Activated naive CD4-positive, alpha-beta T cell treated with anti-CD3 and anti-CD28 coated beads, Interleukin-2, amount 10 ng/mL, durations not matched to agents 7 days and 5 days (primary cell): ENCODE measurements at places on chromosomes 11 and 22.

DNA sequence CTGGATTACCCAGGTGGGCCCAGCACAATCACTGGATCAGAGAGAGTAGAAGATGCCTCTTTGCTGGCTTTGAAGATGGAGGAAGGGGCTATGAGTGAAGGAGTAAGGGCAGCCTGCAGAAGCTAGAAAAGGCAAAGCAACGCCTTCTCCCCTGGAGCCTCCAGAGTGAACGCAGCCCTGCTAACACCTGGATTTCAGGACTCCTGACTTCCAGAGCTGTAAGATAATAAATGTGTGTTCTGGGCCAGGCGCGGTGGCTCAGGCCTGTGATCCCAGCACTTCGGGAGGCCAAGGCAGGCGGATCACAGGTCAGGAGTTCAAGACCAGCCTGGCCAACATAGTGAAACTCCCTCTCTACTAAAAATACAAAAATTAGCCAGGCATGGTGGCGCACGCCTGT lies 102.4 kb downstream of the MORC2 start:
- no peak for DNase-seq

GRCh38 chr11:43404406-43404805 lies 45.7 kb downstream of the TTC17 start:
- no peak for DNase-seq

GRCh38 chr11:73965076-73965763 lies 14.4 kb downstream of the DNAJB13 start:
- DNase-seq: no peak

- no peak for DNase-seq
Observed at GRCh38 chr11:117862019-117862725, 14.3 kb downstream of the FXYD6 start.

DNA sequence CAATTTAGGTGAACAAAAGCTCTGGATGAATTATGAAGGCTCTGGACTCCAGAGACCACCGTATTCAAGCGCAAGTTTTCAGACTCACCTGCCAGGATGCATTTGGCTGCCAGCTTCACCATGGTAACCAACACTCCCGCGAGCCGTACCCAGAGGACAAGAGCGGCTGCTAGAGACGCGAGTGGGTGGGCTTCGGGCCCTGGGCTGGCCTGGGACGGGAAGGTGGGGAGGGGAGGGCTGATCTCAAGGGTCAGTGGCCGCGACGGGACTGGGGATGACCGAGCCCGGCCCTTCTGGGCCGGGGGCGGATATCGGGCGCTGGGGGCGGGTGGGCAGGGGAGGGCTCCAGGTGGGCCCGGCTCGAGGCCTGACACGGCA lies 344 bp downstream of the IFT27 start:
- DNase-seq: peak; percentile 65

DNA sequence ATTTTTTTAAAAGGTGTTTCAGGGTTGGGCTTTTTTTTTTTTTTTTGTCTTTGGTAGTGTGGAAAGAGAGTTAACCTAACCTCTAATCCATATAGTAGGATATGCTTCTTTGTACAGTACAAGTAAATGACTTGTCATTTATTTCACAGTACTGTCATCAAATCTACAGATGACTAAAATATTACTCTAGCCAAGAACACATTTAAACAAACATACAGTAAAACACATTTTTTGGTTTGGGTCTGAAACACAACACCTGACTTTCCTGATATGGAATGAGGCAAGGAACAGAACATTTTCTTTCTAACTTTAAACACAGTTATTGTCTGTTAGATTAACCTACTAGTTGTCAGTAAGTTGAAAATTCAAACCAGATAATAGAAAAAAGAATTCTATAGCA lies 68.1 kb downstream of the IMMP1L start:
- no peak for DNase-seq

DNA sequence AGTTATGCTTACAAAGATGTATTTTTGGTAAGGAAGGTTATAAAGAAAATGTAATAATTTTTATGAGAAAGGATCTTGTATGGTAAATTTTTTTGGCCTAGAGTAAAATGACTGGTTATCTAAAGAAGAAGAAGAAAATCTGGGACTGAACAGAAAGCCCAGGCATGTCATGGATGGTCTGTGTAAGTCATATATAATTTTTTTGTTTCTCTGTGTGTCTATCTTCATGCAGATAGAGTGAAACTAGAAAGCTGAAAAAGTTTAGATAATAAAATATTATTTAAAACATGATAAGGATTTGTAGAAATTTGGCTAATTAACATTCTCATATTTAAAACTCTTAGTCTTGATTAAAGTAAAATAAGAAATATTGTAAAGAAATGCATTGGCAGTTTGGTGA lies 27.6 kb upstream of the MPEG1 start:
- no peak for DNase-seq

GRCh38 chr11:86802601-86803051 lies 2.3 kb downstream of the PRSS23 start:
- no peak for DNase-seq

- DNase-seq: peak; percentile 18
Observed at GRCh38 chr22:48739348-48740085, 1088.2 kb downstream of the BRD1 start.

GRCh38 chr11:117045196-117045595 lies 53.0 kb downstream of the SIK3 start:
- no peak for DNase-seq

- no peak for DNase-seq
Observed at GRCh38 chr11:120208777-120209176, 2.1 kb upstream of the OAF start.

DNA sequence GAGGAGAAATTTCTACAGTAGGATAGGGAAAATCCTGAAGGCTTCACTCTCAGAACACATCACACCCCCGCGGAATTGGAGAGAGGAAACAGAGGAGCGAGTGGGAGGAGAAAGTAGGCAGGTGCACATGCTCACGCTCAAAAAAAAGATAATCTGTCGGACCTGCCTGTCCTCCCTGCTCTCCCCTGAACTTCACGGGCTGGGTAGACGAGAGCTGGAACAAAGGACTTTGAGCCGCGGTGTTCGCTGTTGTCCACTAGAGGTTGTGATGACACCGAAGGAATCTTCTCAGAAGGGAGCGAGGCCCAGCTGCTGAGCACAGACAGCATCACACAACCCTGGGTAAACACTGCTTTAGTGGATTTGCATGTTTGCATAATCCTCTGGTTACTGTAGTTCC lies 5.0 kb downstream of the SEZ6L start:
- DNase-seq: no peak

DNA sequence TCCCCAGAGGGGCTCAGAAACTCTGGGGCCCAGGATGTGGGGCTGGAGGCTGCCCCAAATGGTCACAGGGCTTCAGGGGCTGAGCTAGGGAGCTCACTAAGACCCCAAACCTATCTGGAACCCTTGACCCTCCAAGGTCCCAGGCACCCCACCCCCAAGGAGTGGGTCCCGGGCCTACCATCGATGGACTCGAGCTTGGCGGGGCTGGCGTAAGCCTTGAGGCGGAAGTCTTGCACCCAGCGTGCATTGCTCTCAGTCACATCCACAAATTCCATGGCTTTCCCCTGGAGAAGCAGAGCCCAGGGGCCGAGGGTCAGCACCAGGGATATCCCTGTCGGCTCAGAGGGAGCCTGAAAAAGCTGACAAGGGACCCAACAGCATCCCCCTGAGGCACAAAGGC lies 3.5 kb downstream of the GATD1 start:
- DNase-seq: no peak

DNA sequence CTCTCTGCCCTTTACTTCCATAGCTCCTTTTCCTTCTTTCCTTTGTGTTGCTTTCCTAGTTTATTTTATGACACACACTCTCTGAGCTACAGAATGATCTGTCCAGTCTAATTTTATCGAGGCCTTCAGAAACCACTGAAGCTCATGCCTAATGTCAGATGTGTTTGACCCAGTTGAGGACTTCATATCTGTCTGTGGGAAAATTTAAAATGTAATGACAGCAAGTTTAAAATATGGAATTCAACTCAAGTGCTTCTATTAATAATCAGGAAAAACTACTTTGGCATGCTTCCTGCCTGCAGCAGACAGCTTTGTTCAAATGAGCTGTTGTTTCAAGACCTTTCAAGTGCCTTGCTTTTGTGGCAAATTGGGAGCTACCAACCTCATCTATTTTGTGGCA lies 261.8 kb upstream of the MTNR1B start:
- no peak for DNase-seq
